Activated T-helper 1 cell treated with anti-CD3 and anti-CD28 coated beads, Interleukin-12 subunit alpha, Interleukin-12 subunit beta, Interleukin-2, Interleukin-4 antibody, amounts not matched to agents 30 ng/mL and 10 ng/mL and 1 ng/mL, durations not matched to agents 14 hours and 24 hours and 36 hours (primary cell): ENCODE measurements at places on chromosomes 2 and 18.

DNA sequence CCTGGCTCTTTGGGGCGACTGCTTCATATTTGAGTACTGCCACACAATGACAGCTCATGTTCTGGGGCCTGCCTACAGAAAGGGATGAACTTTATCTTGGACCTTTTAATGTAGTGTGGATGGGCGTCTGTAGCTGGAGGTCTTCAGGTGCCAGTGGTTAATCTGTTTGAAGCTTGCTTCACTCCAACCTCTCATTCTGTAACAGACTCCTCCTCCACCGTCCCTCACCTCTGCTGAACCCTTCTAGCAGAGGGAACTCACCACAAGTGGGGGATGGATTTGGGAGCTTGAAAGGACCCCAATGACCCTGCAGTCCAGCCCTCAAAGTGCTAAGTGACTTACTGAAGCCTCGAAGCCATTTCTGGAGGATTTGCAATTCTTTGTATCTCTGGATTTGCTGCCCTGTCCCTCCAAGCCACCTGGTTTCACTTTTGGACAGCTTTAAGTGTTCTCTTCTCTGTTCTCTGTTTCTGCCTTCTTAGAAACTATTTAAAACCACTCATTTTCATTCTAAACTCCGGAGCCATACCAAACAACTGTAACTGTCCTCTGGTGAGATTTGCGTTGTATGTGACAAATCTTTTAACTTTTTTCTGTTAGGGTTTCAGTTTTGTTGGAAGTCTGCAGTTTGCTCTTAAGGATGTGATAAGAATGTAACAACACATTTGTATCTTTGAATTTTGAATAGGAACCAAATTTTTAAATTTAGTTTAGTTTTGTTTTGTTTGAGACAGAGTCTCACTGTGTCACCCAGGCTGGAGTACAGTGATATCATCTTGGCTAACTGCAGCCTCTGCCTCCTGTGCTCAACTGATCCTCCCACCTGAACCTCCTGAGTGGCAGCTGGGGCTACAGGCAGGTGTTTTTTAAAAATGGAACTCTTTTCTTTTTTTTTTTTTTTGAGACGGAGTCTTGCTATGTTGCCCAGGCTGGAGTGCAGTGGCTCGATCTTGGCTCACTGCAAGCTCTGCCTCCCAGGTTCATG lies 37.0 kb upstream of the CASP8 start:
- no peak for DNase-seq

- DNase-seq = no peak
Measured at GRCh38 chr2:100404411-100404810, 13.1 kb downstream of the CHST10 start.

DNA sequence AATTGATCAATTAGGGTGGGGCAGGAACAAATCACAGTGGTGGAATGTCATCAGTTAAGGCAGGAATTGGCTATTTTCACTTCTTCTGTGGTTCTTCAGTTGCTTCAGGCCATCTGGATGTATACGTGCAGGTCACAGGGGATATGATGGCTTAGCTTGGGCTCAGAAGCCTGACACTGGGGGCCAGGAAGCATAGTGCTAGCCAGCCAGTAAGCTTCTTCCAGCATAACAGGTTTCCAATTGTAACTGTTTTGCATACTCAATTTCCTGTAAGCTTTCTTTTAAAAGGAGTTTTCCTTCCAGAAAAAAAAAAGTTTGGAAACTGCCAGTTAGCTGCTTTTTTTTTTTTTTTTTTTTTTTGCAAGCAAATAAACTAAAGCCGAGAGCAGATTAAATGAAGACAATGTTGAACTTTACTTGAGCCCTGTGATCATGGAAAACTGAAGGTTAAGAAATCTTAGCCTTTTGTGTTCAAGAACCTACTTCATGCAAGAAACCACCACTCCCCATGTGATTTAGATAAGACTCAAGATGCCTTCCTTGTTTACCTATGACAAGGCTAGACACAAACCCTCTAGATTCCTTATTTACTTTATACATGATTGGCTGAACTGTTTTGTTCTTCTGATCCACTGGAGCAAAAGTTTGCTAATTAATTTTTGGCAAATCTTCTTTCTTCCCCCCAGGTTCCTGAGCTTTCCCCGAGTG lies 126.9 kb upstream of the LINC00305 start:
- DNase-seq = no peak

DNA sequence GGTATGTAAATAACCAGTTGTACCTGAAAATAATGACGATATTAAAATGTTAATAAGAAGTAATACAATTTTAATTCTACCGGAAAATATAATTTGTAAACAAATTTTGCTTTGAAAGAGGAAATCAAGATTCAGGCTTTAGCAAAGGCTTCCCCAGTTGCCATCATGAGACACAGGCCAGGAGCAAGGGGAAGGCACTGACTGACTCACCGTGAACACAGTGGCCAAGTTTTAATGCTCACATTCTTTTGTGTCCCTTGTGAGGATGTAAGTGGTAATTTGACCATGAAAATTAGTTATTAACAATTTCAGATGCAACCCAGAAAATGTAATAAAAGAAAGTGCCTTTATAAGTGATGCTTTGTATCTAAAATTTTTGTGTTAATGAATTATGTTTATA lies 164.1 kb downstream of the GREB1L start:
- DNase-seq = no peak

GRCh38 chr2:44016282-44016681 lies 20.5 kb upstream of the LRPPRC start:
- peak; percentile 8 for DNase-seq

- DNase-seq = no peak
Measured at GRCh38 chr2:101815739-101816391, 118.4 kb downstream of the MAP4K4 start.

DNA sequence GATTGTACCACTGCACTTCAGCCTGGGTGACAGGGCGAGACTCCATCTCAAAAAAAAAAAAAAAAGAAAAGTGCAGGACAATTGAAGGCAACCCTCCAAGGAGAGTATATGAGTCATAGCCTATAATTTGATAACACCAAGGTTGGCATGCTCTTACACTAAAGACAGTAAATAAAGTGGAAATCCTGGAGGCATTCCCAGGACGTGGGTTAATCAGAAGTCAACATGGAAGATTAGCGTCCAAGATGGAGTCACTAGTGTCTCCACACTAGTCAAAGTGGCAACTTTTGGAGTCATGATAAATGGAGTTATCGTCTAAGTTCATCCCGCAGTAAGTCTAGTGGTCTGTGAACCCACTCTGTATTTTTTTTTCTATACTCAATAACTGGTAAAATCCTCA lies 21.2 kb upstream of the UGGT1 start:
- DNase-seq = no peak

DNA sequence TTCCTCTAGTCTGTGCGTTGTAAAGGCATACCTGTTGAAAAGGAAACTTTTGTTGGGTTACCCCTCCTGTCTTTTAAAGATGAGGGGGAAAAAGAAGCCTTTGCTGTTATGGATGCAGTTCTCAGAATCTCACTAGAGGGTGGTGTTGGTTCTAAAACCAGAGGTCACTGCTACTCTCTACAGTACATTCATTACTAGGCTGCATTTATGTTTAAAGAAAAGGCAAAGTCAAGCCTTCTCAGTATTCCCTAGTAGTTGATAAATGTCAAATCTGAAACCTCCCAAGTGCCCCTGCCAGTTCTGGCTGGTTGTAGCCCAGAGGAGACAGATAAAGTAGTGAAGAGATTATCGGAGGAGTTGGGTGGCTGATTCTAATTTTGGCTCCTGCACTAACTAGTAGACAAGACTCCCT lies 1.4 kb upstream of the PLCL1 start:
- peak; percentile 11 for DNase-seq
